ENCODE measurements at places on chromosomes 1 and 21. TPM values are rescaled to one million over a fixed set of nuclear protein-coding genes. Genes with fewer than 3 reads are reported as not detected.

TCP10L gene
- not detected for total RNA-seq

ACKR1 gene
- total RNA-seq = not detected

CELA2B gene
- not detected for total RNA-seq

DNA sequence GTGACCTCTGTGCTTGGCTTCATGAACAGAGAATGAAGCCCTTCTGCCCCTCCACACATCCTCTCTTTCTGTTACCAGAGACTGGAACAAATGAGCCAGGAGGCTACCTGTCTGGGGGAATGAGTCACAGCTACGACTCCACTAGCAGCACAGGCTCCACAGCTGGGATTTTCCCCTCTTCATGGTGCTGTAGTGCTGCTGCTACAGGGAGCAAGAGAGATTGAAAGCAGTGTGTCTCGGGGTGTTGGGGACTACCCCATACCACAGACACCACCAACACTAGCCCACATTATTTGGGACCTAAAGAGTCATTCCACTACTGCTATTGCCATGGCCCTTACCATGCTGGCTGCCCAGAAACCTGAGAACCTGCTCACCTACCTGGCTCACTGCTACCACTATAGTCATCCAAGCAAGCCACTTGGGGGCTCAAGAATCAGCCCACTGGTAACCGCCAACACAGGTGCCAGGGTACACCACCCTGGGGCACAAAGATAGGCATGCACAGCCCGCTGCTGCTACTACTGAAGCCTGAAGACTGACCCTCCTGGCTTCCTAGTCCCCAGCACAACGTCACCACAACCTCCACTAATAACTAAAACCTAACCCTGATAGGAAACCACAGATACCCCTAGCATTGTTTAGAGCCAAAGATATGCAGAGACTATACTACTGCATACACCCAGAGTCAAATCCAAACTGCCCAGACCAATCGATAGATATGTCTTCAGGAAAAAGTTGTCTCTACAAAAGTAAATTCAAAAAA lies 17.7 kb downstream of the CD1E start:
- DNase-seq = no peak

GRCh38 chr1:234780112-234780511 lies 170.1 kb upstream of the IRF2BP2 start:
- DNase-seq = no peak

DNA sequence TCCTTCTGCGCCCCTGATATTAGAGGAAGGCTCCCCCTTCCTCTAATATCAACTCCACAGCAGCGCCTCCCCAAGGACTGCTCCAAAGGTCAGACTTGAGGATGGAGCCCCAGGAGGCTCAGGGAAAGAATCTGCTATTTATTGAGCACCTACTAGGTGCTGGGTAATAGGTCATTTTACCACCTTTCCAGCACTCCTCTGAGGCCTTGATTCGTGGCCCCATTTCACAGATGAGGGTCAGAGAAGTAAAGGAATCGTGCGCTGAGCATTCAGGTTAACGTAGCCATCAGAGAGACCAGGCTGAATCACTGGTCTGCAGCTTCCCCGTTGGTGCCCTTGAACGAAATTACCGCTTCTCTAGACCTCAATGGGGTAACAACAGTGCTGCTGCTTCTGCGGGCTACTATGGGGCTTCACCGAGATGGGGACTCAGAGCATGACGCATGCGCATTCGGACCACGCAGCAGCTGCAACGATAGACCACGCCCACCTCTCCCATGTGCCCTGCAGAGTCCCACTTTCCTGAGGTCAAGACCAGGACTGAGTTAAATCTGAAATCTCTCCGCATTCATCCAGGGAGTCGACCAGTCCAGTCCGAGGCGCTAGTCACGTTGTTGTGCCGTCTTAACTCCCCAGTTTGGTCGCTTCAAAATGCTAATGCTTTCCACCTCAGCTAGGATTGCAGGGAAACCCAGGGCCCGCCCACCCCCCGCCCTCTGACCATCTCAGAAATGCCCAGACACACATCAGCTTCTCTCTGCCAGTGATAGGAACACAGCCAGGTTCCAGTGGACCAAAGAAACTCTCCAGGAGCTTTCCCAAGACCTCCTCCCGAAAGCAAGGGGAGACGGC lies 12.9 kb downstream of the CAMK2N1 start:
- DNase-seq = no peak

- DNase-seq = no peak
These were observed 60.8 kb downstream of the MEF2D start for GRCh38 chr1:156439777-156440183.

GRCh38 chr1:182270731-182271130 lies 120.9 kb downstream of the GLUL start:
- no peak for DNase-seq

GRCh38 chr1:184507165-184507564 lies 120.3 kb downstream of the C1orf21 start:
- DNase-seq = no peak

GRCh38 chr1:44842486-44842861 lies 579 bp downstream of the PTCH2 start:
- no peak for DNase-seq

DNA sequence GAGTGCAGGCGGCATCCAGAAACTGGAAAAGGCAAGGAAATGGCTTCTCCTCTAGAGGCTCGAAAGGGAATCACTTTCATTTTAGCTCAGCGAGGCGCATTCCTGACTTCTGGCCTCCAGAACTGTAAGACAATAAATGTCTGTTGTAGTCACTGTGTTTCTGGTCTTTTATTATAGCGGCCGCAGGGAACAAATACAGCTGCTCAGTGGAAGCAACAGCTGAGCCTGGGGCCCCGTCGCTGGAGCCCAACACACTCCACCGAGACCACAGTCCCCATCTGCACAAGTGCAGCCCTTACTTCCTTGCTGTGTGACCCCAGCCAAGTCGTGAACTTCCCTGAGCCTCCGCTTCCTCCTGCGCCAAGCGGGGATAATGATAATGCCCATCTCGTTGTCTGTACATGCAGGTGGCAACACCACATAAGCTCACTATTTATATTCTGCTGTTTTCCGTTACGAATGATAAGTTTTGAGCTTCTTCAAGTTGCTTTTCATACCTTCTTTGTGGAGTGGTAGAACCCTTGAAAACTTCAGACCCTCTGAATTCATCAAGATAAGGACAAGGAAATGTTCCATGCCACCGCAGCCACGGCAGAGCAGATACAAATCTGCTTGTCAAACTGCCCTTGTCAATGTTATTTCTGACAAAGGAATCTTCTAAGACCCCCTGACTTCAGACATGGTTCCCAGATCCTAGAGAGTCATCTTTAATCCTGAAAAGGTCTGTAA lies 3.2 kb upstream of the LAPTM5 start:
- no peak for DNase-seq

Data from CD8-positive, alpha-beta T cell (primary cell).